ENCODE measurements at places on chromosomes 1 and 21.

- no peak for DNase-seq
These were observed 12.6 kb downstream of the DR1 start for GRCh38 chr1:93358293-93358692.

GRCh38 chr1:7771823-7772299, 765 bp downstream of the VAMP3 start:
- no peak for DNase-seq

- no peak for DNase-seq
These were observed 13.5 kb downstream of the TNFRSF1B start for GRCh38 chr1:12180315-12180714.

GRCh38 chr1:157540160-157540748, 12.1 kb downstream of the FCRL5 start:
- no peak for DNase-seq

GRCh38 chr1:26160527-26161414, 1.9 kb downstream of the FAM110D start:
- DNase-seq, result no peak
